CD4-positive, alpha-beta T cell treated with Interleukin-6 at 100 ng/mL for 8 hours (primary cell): ENCODE measurements at places on chromosomes 4 and X.

GRCh38 chr4:5711479-5712184, 631 bp downstream of the EVC start:
- no peak for DNase-seq

DNA sequence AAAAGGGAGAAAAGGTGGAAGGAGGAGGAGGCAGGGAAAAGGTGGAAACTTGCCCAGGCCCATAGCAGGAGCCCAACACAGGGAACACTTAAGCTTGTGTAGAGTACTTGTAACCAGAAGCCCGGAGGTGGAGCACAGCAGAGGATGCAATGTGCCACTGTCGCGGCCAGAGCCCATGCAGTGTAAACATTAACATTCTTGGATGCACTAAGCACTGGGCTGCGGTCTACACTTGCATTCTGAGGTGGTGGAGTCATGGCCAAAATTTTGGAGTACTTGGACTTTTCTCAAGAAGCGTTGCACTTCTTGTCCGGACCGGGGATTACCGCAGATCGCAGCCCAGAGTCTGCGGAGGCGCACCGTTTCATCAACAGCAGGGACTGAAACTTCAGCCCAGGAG, 4.5 kb upstream of the RHOXF1 start:
- no peak for DNase-seq

DNA sequence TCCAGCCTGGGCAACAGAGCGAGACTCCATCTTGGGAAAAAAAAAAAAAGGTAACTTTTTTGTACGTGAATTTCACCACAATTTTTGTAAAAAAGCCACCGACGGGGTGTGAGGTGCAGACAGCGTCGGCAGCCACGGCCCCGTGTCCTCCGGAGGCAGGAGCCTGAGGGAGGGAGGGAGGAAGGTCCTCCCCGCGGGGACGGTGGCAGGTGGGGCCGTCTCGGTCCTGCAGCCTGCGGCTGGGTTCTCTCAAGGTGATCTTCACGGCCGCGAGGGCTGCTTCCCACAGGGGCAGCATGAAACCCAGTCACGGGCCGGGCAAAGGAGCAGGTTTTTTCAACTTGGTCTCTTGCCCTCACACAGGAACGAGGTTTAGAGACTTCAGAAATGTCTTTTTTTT, 14.0 kb downstream of the PLCXD1 start:
- DNase-seq: no peak

DNA sequence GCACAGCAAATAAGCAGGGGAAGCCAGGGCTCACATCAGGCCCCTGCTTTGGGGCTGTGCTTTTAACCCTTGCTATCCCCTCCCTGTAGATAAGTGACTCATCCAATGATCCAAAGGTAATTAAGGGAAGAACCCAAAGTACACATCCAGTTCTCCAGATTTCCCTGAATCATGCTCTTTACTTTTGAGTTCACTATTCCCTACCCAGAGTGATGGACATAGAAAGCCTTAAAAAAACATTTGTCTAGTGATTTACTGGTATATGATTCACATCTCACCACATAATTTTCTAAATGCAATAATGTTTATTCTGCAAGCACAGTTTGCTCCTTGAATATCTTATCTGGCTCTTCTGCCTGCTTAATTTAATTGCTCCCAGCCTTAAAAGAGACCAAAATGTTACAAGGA, 136.2 kb downstream of the PPP3CA start:
- no peak for DNase-seq

DNA sequence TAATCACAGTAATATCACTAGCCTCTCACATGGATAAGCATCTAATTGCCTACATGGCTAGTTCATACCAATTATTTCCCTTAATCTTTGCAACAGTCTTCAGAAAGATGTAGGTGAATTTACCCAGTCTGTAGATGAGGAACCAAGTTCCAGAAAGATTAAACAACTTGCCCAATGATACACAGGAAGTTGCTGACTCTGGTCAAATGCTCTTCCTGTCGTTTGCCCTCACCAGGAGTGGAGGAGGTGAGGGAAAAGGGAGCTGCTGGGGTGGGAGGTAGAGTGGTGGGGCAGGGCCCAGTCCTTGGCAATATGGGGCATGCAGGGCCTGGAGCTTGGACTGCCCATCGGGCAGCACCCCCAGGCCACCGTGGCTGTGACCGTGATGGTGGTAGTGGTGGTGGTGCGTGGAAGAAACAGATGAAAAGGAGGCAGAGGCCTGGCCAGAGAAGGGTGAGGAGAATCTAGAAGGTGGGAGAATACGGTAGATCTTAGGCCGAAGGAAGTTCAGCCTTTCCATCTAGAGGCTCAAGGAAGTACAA, 2.3 kb upstream of the KDM5C start:
- DNase-seq: no peak

DNA sequence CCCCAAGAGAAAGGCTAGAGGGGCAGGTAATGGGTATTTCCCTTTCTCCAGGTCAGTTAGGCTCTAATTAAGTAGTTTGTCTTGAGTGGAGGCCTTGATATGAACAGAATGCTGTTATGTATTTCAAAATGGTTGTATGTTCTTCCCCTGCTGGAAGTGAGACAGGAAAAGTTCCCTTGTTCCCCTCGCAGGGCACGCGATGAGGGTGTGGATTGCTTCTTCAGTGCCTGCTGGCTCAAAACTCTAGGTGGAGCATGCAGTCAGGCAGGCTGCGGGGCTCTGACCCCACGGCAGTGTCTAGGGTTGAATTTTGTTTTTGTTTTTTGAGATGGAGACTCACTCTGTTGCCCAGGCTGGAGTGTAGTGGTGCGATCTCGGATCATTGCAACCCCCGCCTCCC, 341.0 kb upstream of the ZCCHC13 start:
- DNase-seq: no peak

DNA sequence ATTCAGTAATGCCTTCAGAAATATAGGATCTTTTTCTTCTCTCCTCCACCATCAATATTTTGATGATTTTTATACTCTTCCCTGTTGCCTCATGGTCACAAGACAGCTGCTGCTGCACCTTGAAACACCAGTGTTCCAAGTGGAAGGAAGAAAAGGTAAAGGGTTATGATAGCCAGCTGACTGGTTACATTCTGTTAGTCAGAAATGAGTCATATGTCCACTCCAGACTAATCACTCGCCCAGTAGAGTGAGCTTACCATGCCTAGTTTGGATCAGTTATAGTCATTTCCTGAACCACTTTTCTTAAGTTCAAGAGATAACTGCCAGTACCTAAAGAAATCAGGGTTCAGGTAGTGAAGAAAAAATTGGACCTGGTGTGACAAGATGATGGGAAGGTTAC, 532.3 kb upstream of the SMIM31 start:
- DNase-seq: no peak

GRCh38 chr4:159768016-159768415, 665.1 kb downstream of the RAPGEF2 start:
- DNase-seq: no peak

DNA sequence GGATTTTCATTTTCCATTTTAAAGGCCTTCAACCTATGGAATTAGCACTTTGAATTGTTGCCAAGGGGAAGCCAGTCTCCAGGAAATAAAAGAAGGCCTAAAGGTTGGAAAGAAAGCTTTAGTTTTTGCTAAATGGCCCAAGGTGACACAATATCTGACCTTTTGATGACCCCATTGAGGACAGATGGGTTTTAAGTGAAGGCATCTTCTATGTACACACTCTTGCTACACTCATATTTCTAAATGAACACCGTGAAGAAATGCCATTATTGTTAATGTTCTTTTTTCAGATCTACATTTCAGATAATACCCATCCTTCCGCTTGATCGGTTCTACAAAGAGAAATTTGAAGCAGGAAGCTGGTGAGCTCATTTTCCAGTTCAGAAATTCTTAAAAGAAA, 162.8 kb upstream of the POU3F4 start:
- no peak for DNase-seq

- no peak for DNase-seq
Observed at GRCh38 chr4:40887764-40888131, 138.0 kb downstream of the NSUN7 start.

- DNase-seq: no peak
Observed at GRCh38 chr4:159395693-159396092, 292.8 kb downstream of the RAPGEF2 start.

- no peak for DNase-seq
Observed at GRCh38 chr4:60655356-60655755, 544.8 kb upstream of the ADGRL3 start.

- DNase-seq: no peak
Observed at GRCh38 chr4:161813889-161814288, 349.9 kb downstream of the FSTL5 start.

DNA sequence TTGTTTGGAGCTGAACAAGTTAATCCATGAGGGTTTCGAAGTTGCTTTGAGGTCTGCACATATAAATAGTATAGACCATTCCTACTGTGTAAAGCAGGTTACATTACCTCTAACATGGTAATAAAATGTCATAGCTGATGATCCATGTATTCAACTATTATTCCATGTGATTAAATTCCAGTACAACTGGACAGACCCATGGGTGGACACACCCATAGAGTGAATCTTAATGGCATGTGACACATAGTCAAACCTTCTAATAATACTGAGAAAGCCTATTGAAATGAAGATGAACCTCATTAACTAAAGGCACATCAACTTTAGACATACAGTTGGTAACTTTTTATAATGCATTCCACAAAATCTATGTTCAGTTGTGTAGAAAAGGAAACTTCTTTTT, 28.5 kb downstream of the FHIP1A start:
- DNase-seq: no peak

DNA sequence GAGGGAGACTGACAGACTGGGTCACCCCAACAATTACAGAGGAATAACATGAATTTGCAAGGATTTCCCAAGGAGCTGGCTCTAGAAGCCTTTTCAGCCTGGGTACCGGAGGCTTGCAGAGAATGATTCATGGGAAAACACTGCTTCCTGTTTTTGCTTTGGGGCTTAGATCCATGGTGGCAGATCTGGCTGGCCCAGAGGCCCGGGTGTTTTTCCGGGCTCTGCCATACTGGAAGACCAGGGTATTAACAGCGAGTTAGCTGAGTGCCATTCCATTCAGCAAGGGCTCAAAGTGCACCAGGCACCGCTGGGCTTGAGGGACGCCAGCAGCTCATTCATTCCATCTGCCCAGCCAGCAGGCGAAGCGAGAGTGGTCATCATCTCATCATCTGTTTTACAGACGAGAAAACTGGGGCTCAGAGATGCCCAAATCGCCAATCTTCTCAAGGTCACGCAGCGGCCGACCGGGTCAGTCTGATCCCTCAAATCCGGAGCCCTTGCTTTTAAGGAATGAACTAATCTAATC, 1.3 kb downstream of the WDR1 start:
- no peak for DNase-seq

DNA sequence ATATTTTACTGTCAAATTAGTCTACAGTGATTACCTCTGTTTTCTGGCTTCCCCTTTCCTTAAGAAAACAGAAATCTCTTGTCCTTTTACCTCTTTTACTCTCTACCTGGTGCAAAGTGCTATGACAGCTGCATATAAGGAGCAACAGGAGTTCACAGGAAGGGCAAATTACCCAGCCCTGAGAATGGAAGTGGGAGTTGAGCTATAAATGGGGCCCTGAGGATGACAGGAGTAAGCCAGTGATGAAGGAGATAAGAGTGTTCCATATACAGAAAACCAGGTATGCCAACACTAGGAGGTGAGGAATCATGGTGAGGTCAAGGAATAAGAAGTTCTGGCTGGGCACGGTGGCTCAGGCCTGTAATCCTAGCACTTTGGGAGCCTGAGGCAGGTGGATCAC, 4.5 kb upstream of the HSD17B13 start:
- DNase-seq: no peak

GRCh38 chr4:17283251-17283650, 228.6 kb downstream of the QDPR start:
- no peak for DNase-seq

DNA sequence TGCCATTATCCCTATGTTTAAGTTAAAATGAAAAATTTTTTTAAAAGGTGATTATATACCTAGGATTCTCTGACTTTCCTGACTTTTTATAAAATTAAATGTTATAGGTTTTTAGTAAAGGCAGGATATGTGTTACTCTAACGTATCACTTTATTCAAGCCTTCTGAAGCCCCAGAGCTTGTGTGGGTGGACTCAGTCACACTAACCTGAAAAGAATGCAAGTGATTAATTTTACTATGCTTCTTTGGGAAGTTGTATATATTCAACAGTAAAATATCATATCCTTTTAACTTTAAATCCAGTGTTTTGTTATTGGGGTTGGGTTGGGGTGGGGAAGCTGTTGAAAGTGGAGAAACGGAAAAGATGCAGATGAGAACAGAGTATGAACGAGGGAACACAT, 22.8 kb downstream of the PDLIM3 start:
- no peak for DNase-seq

GRCh38 chr4:86487738-86488348, 106.3 kb upstream of the PTPN13 start:
- no peak for DNase-seq

GRCh38 chr4:118743867-118744266, 58.7 kb downstream of the METTL14 start:
- no peak for DNase-seq

GRCh38 chr4:162075726-162076125, 88.1 kb downstream of the FSTL5 start:
- no peak for DNase-seq

DNA sequence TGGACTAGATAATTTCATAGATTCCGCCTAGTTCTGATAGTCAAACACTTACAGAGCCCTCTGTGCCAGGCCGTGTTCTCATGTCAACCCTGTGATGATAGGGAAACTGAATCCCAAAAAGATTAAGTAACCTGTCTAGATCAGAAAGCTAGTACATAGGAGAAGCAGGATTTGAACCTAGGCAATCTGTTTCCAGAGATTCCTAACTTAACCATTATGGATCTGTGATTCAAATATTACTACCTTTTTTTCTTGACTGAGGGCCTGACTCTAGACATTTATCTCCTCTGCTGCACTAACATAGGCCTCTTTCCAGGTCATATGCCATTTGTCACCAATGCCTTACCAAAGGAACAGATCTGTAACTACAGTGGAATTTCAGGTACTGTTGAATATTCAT, 1.5 kb downstream of the ALAS2 start:
- DNase-seq: no peak

DNA sequence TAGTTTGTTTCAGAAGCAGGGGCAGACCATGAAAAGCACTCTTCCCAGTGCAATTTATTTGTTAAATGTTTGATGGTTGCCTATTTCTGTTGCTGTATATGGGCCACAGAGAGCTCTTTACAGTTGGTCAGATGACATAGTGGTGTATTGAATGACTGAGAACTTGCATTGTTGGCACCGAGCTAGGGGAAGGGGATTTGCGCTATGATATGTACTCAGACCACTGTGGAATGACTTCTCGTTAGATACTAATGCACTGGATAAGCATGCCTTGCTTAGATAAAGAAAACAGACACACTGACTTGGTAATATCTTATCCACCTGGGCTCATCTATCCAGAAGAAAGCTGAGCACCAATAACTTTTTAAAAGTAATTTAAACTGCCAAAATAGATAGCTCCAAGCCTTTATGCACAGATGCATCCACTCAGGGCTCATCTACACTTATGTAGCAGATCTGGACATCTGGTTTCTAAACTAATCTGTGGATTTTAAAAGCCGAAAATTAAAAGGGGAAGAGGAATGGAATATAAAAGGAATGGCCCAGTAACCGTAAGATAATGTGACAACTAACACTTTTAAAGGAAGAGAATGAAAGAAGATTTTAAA, 132.7 kb downstream of the GATB start:
- DNase-seq: no peak
